ENCODE measurements at places on chromosomes 11 and 22. TPM values are rescaled to one million over a fixed set of nuclear protein-coding genes. Genes with fewer than 3 reads are reported as not detected.

- peak; percentile 91 for DNase-seq
Observed at GRCh38 chr11:46826310-46827044, 19.6 kb downstream of the CKAP5 start.

GRCh38 chr22:48975886-48976285, 851.8 kb downstream of the BRD1 start:
- no peak for DNase-seq

DNA sequence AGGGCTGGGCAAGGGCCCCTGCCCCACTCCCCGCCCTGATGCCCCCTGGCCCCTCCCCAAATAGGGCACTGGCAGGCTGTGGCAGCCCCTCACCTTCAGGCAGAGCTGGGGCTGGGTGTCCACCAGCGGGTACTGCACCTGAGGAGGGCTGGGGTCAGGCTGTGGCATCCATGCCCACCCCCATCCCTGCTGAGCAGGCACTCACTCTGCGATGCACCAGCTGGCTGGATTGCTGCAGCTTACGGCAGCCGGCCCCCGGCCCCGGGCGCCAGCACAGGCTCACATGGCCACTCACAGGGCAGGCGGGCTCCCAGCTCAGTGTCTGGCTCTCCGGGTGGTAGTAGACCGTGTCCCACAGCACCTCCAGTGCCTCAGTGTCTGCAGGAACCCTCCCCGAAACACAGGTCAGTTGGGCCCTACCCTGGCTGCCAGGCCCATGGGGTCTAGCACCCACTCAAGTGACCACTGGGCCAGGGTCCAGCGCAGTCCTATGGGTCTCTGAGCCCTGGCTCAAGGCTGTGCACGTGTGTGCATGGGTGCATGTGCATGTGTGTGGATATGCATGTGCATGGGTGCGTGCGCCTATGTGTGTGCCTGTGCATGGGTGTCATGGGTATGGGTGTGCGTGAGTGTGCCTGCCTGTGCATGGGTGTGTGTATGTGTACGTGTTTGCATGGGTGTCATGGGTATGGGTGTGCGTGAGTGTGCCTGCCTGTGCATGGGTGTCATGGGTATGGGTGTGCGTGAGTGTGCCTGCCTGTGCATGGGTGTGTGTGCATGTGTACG, 14.4 kb downstream of the IL17REL start:
- no peak for DNase-seq

GRCh38 chr11:313304-313786, 495 bp upstream of the IFITM1 start:
- no peak for DNase-seq

GRCh38 chr11:83162377-83162776, 5.4 kb downstream of the PCF11 start:
- no peak for DNase-seq

DNA sequence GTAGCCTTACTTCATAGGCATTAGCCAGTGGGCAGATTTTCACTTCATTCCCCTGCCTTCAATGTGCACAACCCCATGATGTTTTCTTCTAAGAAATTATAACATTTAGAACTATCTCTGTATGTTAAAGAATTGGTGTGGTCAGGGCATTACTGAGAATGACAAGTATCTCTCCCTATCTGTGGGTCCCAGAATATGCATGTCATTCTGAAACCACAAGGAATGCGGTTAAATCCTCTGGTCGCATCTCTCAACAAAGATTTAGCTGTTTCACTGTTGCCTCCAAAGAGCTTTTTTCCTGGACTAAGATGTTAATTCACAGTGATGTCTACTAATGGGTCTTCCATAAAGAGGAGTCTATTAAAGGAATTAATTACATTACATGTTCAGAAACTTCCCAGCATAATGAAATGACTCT, 62.7 kb downstream of the LIF start:
- no peak for DNase-seq

GRCh38 chr11:134578807-134579723, 167.0 kb upstream of the B3GAT1 start:
- DNase-seq: no peak

DNA sequence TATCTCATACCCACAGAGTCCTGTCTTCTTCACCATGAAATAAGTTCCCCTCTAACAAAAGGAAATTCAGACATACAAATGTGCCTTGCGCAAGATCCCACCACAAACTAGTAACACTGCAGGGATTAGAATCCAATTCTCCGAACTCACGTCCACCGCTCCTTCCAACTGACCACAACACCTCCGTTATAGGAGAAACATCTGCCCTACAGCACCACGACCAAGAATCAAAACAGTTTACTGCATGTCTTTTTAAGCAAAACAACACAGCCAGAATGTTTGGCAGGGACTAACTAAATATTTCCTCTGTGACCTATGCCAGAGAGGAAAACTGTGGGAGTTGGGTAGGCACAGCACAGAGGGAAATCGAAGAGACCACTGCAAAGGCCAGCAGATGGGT, 72.7 kb upstream of the AKIP1 start:
- no peak for DNase-seq

GRCh38 chr11:26677566-26677965, 44.3 kb downstream of the SLC5A12 start:
- DNase-seq: no peak

DNA sequence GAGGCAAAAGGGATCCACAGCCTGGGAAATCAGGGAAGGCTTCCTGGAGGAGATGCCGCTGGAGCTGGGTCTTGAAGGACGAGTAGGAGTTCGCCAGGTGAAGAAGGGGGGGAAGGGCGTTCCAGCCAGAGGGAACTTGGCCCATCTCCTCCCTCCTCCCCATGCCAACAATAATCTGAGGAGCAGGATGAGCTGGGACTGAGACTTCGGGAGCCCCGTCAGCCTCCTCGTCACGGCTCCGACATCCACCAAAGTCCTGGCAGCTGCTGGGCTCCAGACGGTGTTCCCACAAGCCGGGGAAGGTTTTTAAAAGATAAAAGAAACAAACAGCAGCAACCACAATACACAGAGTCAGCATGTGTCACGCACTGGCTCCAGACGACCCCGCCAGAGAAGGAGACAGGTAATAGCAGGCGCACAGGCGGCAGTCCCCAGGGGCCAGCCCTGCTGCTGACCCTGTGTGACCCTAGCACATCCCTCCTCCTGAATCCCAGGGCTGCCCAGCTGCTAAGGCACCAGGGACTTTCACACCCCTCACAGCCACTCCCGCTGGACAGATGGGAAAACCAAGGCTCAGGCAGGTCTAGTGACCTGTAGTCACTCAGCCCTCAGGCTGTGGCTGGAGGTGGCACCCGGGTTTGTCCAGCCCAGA, 37.3 kb downstream of the NUP50 start:
- DNase-seq: no peak

GRCh38 chr11:1826552-1827094, 8.2 kb upstream of the SYT8 start:
- no peak for DNase-seq

DNA sequence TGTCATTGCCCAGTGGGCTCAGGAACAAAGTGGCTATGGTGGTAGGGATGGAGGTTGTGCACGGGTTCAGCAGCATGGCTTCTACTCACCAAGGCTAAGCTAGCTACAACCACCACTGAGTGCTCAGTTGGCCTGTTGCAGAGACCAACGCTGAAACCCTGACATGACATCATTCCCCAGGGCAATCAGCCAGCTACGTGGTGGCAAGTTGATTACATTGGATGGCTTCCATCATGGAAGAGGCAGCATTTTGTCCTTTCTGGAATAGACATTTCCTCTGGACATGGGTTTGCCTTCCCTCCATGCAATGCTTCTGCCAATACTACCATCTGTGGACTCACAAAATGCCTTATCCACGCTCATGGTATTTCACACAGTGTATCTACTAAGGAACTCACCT, 634.3 kb downstream of the OPCML start:
- no peak for DNase-seq

DNA sequence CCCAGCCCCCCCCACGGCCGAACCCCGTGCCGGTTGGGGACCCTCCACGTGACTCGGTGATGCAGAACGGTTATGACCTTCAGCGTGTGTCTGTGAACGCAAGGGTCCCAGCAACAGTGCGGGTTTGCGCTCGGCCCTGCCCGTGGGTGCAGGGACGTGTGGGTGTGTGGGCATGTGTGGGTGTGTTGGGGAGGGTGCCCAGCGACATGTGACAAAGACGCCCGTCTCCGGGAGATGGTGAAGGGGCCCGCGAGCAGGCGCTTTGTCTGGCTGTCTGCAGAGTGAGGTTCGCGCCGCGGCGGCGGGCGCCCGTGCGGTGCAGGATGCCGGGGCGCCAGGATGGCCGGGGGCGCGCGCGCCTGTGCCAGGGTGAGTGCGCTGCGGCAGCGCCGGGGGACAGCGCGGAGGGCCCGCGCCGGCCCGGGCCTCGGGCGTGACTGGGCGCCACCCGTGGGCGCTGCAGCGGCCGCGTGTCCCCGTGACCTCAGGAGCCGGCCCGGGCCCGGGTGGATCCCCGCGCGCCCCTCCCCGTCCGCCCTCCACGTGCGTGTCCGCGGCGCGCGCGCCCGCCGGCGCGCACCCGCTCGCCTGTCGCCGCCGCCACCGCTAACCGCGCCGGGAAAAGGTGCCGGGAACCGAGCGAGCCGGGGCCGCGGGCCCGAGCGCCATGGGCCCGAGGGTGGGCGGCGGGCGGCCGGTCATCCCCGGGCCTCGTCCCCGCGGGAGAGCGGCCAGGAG, at the start of gene LRFN4:
LRFN4 (plus strand) TSS at position 569 of the 738 bp plus-strand sequence. CDS start 681 bp downstream, outside the sequence.
- DNase-seq: peak; percentile 70

DNA sequence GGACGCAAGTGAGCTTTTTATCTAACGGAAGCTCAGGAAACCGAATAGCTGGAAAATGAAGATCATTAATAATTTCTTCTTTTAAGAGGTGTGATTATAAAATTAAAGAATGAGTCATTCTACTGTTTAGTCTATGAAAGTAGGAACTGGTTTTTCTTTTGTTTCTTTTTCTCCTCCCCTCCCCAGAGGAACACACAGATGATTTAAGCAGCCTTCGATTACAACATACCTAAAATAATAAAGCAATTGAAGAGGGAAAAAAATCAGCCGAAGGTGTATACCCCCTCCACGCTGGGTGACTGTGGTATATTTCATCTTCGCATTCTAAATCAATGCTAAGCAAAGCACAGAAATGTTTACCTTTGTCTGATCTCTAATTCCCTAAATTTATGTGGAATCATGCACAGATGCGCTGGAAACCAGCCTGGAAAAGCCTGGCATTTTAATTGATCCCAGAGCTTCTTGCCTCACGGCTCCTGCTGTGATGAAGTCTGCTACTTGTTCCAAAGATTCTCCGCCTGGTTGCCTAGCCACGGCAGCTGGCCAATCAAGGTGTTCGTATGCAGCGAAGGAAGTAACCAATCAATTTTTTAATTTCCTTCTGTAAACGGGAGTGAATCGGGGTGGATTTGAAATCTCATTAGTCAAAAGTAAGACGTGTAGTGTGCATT, 133.9 kb downstream of the FANCF start:
- no peak for DNase-seq

- DNase-seq: peak; percentile 81
Observed at GRCh38 chr11:120168960-120169681, 31.2 kb upstream of the TRIM29 start.

DNA sequence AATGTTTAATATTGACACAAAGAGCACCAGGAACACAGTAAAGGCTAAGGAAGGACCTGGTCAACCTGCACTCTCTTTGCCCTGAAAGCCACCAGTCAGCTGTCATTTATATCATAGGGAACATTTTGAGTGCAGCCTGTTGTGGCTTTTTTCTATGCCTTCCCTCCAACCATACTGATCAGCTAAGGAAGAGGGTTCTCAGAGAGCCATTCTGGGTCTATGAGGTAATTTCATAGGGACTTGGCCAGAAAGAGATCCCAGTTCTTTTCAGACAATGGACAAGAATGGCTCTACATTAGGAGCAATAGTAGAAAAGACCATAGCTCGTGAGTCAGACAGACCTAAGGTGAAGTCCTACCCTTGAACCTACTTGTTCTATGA, 132.8 kb downstream of the CCDC34 start:
- DNase-seq: no peak

DNA sequence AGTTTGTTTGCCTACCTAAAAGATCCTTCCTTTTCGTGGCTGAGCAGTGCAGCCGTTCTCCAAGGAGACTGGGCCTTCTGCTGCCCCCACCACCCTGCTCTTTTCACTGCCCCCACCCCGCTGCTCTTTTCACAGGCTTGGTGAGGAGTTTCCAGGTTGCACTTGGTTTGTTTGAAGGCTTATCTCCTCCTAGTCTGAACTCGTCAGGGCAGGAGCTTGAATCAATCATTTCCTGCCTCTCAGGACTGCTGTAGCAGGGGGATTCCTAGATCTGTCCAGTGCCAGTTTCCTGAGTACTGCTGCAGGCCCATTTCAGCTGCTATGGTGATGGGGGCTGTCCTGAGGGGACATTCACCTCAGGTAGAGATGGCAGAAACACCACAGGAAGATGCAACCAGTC, 10.0 kb downstream of the MED15 start:
- no peak for DNase-seq

DNA sequence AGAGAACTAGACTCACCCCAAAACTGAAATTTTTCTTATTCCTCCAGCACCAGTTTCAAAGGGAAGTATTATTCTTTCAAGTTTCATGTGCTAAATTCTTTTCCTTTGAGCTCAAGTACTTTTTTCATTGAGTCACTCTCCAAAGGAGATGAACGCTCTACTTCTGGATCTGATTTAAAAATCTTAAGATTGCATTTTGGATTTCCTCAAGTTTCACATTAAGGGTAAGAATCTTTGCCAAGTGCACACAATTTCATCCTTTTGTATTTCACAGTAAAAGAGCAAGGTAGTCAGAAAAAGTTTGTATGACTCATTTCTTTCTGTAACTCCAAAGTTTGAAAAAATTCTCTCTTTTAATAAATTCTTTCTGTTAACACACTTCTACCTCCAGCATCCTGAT, 435.5 kb downstream of the RAB38 start:
- no peak for DNase-seq

DNA sequence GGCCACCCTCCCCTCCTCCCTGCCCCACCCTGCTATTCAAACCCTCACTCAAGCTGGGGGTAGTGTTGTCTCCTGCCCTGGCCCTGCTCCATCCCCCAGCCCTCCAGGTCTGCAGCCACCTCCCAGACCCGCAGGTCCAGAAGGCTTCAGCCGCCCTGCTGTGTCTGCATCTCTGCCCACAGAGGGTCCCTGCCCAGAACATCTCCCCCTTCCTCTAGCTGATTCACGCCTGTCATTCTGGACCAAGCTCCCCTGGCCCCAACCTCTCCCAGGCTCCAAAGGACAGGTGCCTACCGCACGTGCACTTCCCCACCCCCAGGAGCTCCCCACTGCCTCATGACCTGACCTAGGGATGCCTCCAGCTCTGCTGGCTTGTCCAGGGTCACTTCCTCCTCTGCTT, 16.0 kb upstream of the SHISAL1 start:
- DNase-seq: no peak

GRCh38 chr22:32542677-32543357, 68.2 kb downstream of the FBXO7 start:
- no peak for DNase-seq

Gene MYBPC3
- 0.68 TPM for total RNA-seq

Gene KCNQ1
- 4.0 TPM for total RNA-seq

Gene SERPING1
- 129 TPM for total RNA-seq

Gene MPEG1
- 0.57 TPM for total RNA-seq

Gene FADS2
- 256 TPM for total RNA-seq

Gene HTR3B
- 0.77 TPM for total RNA-seq

Gene MRGPRE
- total RNA-seq: not detected

Gene ROM1
- 1.9 TPM for total RNA-seq

Gene DRD4
- not detected for total RNA-seq

Data from hepatocyte (in vitro differentiated cells).